LNCaP clone FGC (cell line): ENCODE measurements at places on chromosomes 4 and X.

- no peak for DNase-seq
Measured at GRCh38 chr4:55819634-55820033, at the start of gene EXOC1L. Gene EXOC1L (plus strand): TSS chr4:55819790. CDS start chr4:55820027, 237 bp downstream.

DNA sequence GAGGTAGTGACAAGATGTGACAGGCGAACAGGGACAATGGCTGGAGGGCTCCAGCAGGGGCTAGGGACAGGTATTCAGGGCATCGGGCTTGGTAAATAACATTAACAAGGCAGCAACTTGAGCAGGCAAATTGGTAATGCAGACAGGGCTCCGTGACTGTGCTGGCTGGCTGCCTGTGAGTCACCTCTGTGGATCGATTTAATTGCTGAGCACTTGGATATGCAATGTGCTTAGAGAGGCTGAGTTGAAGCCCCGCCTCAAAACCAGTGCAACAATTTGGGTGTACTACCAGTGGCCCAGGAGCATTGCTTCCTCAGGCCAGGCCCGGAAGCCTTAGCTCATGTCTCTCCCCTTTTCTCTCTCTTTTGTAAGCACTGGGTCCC is 19.5 kb downstream of the CNGA2 start:
- no peak for DNase-seq

GRCh38 chr4:145404761-145405160 is 76.9 kb upstream of the SMAD1 start:
- no peak for DNase-seq

GRCh38 chrX:45187731-45188130 is 12.9 kb downstream of the DIPK2B start:
- DNase-seq = peak; percentile 43

- DNase-seq = no peak
Measured at GRCh38 chr4:47913861-47914219, 543 bp downstream of the NFXL1 start.

DNA sequence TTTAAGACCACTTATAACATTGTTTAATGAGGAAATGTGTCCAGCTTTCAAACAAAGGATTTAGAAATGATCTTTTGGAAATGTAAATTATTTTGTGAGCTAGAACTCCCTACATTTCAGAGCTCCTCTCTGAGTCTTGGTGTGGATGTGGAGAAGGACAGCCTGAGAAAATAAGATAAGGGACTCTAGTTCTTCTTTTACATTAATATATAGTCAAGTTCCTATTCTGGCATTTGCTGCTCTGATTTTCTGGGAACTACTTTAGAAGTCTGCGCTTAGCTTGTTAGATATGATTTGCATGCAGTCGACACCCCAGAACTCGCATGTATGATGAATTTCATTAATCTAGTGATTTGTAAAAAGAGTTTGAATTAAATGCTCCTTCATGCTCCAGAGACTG is 45.5 kb downstream of the TSPAN7 start:
- no peak for DNase-seq

GRCh38 chr4:833731-834367 is 7.9 kb upstream of the CPLX1 start:
- DNase-seq = no peak

- DNase-seq = no peak
Measured at GRCh38 chrX:119410027-119410819, 11.1 kb downstream of the SLC25A43 start.

DNA sequence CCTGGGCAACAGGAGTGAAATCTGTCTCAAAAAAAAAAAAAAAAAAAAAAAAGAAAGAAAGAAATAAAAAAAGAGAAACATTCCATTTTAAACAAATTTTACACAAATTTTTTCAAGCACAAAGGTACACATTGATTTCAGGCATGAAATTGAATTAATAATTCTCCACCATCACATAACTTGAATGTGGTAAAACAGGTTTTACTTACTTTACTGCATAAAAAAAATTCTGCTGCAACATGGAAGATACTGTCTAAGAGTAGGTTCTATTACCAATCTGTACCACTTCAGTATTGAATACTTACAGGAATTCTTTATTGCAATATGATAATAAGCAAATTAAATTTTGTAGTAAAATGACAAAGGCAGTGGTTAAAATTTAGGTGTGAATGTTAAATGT is 271.6 kb upstream of the ARSJ start:
- no peak for DNase-seq

DNA sequence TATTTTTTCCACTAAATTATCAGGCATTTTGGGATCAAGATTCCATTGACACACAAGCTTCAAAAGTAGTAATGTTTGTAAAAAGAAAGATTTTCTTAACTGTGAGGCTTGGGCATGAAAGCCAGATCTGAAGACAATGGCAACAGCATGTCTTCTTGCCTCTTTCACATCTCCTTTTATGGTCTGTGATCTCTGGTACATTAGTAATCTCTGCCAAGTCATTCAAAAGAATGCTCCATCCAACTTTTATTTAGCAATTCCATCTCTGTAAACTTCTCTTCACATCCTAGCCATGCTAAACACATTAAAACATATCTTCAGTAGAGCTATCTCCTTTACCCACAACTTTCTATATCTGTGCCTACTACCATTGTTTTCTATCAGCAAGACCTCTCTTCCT is 465.4 kb downstream of the FAT4 start:
- DNase-seq = no peak

DNA sequence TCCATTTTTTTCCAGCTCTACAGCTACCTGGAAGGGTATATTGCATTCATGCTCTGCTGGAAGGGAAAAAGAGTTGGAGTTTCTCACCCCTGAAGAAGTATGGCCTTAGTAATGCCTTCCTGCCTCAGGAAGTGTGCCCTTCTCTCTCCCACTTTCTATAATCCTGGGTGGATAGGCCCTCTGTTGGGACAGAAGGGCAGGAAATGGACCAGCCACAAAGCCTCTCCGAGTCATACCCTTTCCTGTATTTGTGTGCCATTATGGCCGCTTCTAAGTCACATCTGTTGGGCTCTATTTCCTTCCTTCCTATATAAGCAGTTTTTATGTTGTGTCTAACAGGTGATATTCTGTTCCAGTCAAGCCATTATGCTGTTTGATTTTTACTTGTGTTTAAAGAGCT is 74.8 kb upstream of the SMARCA5 start:
- no peak for DNase-seq

- no peak for DNase-seq
Measured at GRCh38 chr4:151784706-151785105, 23.9 kb upstream of the GATB start.

DNA sequence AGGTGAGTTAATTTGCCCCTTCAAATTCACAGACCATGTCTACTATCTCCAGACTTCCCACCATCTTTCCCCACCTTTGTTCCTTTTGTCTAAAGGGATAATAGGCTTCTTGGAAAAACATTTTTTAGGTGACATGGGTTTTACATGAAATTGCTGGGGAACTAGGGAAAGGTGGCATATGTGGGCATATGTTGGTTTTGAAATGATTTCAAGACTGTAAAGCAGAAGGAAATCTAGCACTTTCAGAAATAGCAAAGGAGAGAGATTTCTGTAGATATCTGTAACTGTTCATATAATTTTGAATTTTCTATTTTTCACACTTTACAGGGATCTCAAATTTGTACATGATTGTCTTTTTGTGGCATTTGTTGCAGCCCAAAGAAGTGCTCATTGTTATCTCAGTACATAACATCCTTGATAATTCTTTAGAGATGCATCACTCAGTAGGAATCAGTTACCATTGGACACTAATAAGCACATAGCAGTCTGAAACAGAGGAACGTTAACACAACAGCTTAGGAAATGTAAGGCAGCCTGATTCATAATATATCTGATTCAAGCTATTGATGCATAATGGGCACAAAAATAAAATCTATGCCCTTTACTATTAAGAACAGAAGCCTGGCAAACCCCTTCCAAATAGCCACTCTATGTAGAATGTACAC is 659.7 kb downstream of the CENPC start:
- DNase-seq = no peak

DNA sequence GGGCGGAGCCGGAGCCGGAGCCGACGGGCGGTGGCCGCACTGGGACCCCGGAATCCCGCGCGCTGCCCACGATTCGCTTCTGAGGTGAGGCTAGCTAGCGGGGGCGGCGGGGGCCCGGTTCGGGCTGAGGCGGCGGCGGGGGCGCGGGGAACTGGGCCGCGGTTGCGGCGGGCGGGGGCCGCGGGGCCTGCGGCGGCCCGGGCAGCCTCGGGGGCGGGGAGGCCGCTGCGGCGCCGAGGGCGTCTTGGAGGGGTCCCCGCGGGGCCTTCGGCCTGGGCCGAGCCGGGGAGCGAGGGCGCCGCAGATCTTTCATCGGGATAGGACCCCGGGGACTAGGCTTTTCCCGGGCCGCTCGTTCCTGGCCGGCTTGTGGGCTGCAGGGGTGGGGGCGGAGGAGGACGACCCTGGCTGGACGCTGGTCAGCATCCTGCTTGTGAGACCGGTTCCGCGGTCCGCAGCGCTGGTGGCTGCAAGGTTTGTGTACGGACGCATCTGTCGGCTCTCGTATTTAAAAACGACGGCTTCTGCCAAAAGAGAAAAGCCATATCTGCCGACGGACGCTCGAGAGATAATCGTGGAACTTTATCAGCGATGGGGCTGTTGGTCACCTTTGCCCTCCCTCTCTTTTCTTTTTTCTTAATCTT is 419 bp downstream of the ADD1 start:
- DNase-seq = peak; percentile 34

DNA sequence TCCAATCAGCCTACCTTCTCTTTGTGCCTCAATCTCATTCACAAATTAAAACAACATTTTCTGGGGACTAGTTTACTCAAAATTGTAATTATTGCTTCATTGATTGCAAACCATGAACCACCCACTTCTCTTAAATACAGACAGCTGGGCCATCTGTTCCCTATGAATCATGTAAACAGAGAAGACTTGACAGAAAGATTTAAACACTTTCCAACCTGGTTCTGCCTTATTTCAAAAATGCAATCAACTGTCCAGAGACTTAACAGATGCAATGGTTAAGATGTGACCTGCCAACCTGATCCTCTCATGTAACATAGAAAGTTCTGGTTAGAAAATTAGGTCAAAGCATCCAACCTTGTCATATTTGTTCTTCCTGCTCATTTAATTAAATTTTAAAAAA is 20.8 kb upstream of the SERTM2 start:
- DNase-seq = no peak

DNA sequence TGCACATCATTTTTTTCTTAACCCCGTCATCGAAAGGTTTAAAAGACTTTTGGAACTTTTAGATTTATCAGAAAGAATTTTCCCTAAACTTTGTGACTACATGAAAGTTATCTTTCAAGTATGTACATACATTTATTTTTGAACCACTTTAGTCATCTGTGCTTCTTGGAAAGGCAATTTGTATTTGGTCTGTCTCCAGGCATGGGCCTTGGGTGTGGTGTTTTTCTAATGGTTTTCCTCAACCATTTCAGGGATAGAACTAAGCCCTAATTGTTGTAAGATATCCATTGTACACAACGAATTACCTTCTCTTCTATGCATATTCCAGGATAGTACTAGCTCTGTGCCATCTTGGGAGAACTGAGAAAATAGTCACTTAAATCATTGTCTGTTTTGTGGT is 191.5 kb upstream of the RPL34 start:
- no peak for DNase-seq

- no peak for DNase-seq
Measured at GRCh38 chr4:15755321-15756155, 22.6 kb upstream of the CD38 start.

- no peak for DNase-seq
Measured at GRCh38 chr4:10023806-10024205, 2.5 kb upstream of the SLC2A9 start.

DNA sequence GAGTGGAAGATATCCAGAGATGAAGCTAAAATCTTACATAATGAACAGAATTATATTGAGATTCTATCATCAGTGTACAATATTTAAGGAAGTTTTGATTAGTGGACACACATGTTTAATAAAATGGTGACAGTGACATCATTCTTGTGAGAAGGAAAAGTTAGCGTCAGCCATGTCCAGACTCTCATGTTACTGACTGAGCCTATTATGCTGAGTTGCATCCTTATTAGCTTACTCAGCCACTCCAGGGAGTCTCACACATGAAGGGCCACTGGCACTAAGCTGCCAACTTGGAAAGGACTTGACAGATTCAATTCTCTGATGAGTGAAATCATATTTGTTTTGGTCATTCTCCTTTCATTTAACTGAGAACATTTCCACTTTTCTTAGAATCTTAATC is 170.6 kb downstream of the BANK1 start:
- DNase-seq = no peak

DNA sequence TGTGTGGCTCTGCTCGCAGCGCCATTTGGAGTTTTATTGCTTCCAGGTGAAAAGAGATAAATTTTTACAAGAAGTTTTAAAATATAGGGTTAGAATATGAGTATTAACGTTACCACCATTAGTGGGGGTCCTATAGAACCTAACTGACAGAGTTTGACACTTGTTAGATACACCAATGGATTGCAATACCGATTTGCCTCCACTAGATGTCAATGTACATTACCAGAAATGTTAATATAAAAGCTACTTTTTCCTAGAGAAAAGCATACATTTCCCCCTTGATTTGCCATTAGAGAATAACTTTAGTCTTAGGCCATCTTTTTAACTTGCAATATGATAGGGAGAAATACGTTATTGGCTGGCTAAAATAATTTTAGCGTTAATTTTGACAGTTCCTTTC is 108.4 kb downstream of the LINC00632 start:
- DNase-seq = peak; percentile 8

DNA sequence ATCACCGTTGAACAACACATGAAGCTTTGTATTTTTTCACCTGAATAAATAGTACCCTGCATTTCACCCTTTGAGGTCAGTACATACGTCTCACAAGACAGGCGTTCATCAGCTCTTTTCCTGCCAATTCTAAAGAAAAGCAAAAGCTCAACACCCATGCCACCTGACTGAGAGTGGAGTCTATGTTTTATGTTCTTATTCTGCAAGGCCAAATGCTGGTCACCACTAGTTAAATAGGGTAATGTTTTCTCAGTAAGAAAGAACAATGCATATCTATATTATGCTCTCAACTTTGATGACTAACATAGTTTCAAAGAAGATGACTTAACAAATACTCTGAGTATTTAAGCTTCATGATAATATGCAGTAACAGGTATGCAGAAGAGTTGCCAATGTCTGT is 336.3 kb upstream of the BMP3 start:
- no peak for DNase-seq

- no peak for DNase-seq
Measured at GRCh38 chr4:40314951-40315350, 20.2 kb upstream of the CHRNA9 start.

DNA sequence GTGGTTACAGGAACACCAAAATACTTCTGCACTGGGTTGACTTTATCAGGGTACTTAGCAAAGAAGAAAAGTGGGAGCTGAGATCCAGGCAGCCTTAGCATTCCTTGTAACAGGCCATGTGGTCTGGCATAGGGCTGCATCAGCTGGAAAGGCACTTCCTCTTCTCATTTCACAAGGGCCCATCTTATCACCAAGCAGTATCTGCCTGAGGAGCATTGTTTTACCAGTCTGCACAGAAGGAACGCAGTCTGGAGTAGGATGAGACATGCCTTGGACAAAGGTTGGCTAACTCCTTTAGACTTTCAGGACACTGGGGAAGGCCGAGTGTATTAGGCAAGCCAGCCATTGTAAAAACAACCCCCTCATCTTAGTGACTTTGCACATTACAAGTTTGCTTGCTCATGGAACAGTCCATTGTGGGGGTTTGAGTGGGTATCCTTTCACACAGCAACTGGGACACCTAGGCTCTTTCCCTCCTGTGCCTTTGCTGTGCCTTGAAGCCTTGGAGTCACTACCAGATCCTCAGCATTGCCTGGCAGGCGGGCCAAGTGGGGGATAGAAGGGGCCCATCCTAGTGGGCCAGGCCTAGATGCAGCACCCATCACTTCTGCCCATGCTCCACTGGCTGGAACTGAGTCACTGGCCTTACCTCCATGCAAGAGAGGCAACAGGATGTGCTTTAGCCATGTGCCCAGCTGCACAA is 4.6 kb downstream of the SUV39H1 start:
- DNase-seq = no peak

GRCh38 chr4:85815796-85816459 is 341.0 kb downstream of the ARHGAP24 start:
- no peak for DNase-seq
